Activated T-cell treated with anti-CD3 and anti-CD28 coated beads for 24 hours (primary cell): ENCODE measurements at places on chromosomes 11 and 22.

- no peak for DNase-seq
Observed at GRCh38 chr11:69746752-69747742, 28.1 kb downstream of the FGF4 start.

DNA sequence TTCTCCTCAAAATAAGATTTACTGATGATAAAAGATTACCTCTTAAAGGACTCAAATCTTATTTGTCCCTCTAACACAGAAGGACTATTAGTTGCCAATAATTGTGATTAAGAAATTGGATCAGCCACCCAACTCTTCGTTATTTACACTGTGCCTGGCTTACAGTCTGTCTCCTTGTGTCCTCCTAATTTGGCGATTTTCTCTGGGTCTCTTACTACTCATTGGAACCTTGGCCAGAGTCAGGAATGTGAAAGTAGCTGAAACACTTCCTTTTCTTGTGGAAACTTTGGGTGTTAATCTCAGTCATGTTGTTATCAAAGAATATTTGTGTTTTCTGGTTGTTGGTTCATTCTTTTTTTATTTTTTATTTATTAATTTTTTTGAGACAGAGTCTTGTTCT lies 83.2 kb downstream of the TEAD1 start:
- no peak for DNase-seq

- no peak for DNase-seq
Observed at GRCh38 chr11:126519764-126520734, 164.6 kb downstream of the ST3GAL4 start.

GRCh38 chr11:116513894-116514293 lies 258.9 kb downstream of the BUD13 start:
- no peak for DNase-seq

- no peak for DNase-seq
Observed at GRCh38 chr11:130526846-130527245, 78.4 kb downstream of the ADAMTS15 start.

DNA sequence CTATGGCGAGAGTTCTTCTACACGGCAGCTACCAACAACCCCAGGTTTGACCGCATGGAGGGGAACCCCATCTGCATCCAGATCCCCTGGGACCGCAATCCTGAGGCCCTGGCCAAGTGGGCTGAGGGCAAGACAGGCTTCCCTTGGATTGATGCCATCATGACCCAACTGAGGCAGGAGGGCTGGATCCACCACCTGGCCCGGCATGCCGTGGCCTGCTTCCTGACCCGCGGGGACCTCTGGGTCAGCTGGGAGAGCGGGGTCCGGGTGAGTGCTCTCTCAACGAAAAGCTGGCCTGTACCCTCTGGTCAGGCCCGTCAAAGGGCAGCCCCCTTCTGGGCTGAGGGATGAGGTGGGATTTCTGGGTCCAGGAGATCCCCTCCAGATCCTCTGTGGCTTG lies 15.9 kb upstream of the MAPK8IP1 start:
- no peak for DNase-seq

- no peak for DNase-seq
Observed at GRCh38 chr11:105609341-105609781, 512 bp upstream of the GRIA4 start.

GRCh38 chr22:41075946-41076345 lies 16.4 kb upstream of the EP300 start:
- no peak for DNase-seq

GRCh38 chr22:38505541-38506117 lies 482 bp downstream of the DDX17 start:
- peak; percentile 46 for DNase-seq

DNA sequence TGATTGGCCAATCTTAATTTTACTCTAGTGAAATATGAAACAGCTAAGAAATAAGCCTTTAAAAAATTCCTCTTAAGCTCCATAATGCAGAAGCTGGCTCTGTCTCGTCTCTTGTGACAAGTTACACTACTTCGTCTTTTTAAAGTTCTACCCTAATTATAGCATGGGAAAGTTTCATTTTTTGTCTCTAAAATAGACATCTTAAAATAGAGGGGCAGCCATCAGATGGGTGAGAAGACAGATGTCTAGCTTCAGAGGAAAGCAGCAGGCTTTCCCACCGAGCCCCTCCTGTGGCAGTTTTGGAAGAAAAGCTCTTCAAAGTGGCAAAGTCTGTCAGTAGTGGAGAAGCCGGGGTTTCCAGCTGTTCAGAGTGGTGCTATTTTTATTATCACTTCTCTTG lies 39.5 kb downstream of the XRRA1 start:
- no peak for DNase-seq

GRCh38 chr22:37249986-37250385 lies 5.9 kb upstream of the RAC2 start:
- no peak for DNase-seq

- DNase-seq = no peak
Observed at GRCh38 chr11:76863196-76863777, 2.6 kb downstream of the ACER3 start.

DNA sequence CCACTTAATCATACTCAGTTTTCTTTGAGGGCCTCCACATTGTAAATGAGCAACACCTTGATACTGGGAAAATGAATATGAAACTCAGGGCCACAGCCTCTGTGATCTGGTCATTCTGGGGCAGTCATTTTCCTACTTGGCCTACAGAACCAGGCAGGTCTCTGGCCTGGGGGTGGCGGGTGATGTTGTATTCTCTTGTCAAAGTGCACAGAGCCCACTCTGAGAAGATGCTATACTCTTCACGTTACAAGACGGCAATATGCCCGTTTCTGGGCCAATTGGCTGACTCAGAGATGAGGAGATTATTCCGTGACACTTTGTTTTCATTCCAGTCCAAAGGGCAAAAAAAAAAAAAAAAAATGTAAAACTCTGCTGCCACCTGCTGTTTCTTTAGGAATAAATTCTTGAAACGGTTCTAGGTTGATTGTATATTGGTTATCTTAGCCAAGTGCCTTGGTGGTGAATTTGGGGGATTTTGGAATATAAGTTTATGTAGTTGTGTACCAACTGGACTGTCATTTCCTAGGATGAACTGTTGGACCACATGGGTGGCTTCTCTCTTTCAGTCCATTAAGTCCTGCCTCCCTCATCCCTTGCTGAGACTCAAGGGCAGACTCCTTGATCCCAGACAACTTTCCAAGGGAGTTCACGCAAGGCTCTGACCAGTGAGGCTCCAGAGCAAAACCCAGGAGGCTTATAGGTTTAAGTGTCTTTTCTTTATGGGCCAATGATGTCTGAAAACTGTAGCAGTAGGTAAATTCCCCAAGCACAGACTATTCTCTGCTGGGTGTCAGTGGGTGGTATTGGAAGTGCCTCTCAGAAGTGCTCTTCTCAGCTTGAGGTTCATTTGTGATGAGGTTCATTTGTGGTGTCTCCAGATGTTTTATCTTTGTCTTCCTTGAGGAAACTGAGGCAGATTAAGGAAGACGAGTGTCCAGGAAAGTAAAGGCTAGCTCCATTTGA lies 18.2 kb downstream of the ADM start:
- DNase-seq = peak; percentile 55

DNA sequence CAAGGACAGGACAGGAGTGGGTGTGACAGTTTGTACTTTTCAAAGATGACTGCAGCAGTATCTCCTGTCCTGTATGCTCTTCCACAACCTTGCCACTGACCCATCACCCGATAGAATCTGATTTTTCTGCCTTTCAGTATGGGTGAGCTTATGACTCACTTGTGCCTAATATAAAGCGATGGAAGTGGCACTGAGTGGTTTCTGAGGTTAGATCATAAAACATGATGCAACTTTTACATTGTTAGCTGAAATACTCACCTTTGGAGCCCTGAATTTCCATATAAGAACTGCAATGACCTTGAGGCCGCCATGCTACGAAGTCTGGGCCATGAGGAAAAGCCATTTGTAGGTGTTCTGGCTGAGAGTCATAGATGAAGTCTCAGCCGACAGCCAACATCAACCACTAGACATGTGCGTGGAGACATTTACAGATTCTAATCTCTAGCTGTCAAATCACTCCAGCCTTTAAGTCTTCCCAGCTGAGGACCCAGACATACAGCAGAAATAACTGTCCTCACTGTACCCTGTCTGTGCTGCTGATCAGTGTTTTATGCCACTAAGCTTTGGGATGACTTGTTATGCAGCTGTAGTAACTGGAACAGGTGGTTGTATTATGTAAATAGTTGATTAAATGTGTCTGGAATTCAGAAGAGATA lies 105.9 kb upstream of the ARHGAP20 start:
- DNase-seq = no peak
